Left ventricle myocardium inferior (tissue), 1 donor: ENCODE measurements at places on chromosomes 1 and 21. TPM values are rescaled to one million over a fixed set of nuclear protein-coding genes. Genes with fewer than 3 reads are reported as not detected.

DNA sequence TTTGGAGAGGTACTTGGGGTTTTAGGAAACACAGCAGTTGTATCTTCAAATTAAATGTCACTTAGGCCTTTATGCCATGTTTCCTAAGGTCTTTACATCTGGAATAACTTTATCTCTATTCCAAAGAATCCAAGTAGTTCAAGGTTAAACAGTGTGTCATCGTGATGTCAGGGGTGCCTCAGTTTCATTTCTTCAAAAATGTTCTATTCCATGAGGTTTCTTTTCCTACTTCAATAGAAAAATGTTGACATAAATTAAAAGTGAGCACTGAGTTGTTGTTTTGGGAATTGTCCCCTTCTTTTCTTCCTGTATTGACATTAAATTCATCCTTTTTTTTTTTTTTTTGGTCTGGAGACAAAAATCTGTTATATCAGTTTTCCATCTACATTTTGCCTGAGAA, 160.6 kb upstream of the C21orf91 start:
- no peak overlapping the region for H3K4me3 ChIP-seq
- no peaks in the 10 kb centered on the region for H3K27me3 ChIP-seq
- H3K27ac ChIP-seq: peak overlapping the region; percentile 42
- H3K4me1 ChIP-seq: peaks cover 18% of the 10 kb centered on the region

GRCh38 chr1:111587509-111588174, 31.9 kb upstream of the RAP1A start:
- no peak overlapping the region for H3K27ac ChIP-seq
- H3K36me3 ChIP-seq: no peaks in the 10 kb centered on the region
- H3K4me3 ChIP-seq: no peak overlapping the region
- H3K27me3 ChIP-seq: no peaks in the 10 kb centered on the region
- H3K4me1 ChIP-seq: peaks cover 28% of the 10 kb centered on the region

DNA sequence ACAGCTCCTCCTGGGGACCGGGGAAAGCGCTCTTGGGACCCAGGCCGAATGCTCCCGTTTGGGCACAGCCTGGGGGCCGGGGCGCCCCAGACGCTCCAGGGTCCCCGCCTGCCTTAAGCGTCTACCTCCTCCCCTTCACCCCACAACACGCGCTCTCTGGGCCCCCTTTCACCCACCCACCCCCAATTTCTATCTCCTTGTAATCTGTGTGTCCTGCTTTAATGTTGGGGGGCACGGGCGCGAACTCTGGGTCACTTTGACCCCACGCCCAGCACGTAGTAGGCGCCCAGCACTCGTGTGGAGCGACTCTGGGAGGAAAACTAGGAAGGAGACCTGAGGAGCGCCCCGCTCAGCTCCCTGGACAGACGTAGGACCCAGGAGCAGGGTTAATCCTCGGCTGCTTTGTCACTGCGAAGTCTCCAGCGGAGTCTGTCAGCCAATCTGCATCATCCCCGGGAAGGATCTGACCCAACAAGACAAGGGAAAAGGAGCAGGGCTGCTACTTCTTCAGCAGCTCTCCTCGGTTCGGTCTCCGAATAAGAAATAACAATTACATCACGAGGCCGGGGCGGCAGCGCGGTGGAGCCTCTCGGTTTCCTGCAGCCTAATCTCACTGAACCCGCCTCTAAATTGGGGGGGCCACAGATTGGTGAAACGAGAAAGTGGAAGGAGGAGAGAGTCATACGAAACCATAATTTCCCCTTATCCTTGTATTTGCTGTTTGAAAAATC, 757 bp upstream of the NRIP1 start:
- no peaks in the 10 kb centered on the region for H3K27me3 ChIP-seq
- peak overlapping the region; percentile 95 for H3K4me3 ChIP-seq
- H3K36me3 ChIP-seq: no peaks in the 10 kb centered on the region
- H3K27ac ChIP-seq: peak overlapping the region; percentile 97
- peak; percentile 79 for DNase-seq

GRCh38 chr21:29297483-29298347, 1.0 kb upstream of the BACH1 start:
- DNase-seq: no peak
- H3K27me3 ChIP-seq: no peaks in the 10 kb centered on the region
- H3K4me1 ChIP-seq: peaks cover 47% of the 10 kb centered on the region
- H3K4me3 ChIP-seq: peak overlapping the region; percentile 85

- no peaks in the 10 kb centered on the region for H3K27me3 ChIP-seq
- H3K4me1 ChIP-seq: peaks cover 18% of the 10 kb centered on the region
- no peak overlapping the region for H3K27ac ChIP-seq
- H3K4me3 ChIP-seq: no peak overlapping the region
Observed at GRCh38 chr1:226786550-226786949, 47.5 kb upstream of the ITPKB start.

GRCh38 chr21:21200103-21200938, 202.1 kb downstream of the NCAM2 start:
- H3K36me3 ChIP-seq: no peaks in the 10 kb centered on the region
- peak overlapping the region; percentile 34 for H3K4me3 ChIP-seq
- peak overlapping the region; percentile 65 for H3K27ac ChIP-seq
- no peaks in the 10 kb centered on the region for H3K4me1 ChIP-seq
- DNase-seq: peak; percentile 31

Gene C1orf56
- total RNA-seq: 7.1 TPM

DNA sequence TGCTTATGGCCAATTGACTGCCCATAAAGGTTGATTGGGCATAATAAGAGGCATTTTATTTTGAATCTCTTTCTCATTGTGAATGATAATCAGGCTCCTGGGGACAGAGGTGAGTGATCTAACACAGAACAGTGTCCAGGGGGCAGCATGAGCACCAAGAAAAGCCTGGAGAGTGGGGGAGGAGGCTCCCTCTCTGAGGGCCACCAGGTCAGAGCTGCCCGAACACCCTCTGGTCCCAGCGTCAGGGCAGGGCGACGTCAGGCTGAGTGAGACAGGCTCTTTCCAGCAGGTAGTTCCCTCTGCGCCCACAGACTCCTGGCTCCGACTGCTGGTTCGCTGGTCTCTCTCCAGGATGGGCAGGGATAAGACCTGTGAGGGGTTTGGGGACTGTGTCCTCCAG, 250.2 kb upstream of the C1orf174 start:
- H3K27me3 ChIP-seq: peaks cover 73% of the 10 kb centered on the region
- H3K27ac ChIP-seq: no peak overlapping the region
- H3K4me1 ChIP-seq: no peaks in the 10 kb centered on the region
- DNase-seq: no peak

Gene CREG1
- 81.3 TPM for total RNA-seq

DNA sequence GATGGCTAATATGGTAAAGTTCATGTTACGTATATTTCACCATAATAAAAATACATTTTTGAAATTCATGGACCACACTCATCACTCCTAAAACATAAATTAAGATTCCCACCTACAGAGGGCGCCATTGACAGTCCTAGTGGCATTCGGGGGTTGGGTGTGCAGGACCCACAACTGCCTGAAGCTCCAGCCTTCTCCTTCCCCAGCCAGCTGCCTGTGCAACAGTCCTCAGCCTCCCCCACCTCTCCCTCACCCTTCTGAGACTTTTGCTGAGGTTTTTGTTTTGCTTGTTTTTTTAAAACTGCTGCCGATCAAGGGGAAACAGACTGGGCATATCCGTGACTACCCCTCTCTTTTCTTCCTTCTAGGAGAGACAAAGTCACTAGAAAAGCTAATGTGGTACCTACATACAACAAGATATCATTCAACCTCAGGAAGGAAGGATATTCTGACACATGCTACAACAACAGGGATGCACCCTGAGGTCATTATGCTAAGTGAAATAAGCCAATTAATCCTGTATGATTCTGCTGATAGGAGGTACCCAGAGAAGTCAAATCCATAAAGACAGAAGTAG, 9.2 kb upstream of the EVA1C start:
- peak overlapping the region; percentile 36 for H3K27ac ChIP-seq
- peaks cover 27% of the 10 kb centered on the region for H3K4me1 ChIP-seq
- no peaks in the 10 kb centered on the region for H3K36me3 ChIP-seq

GRCh38 chr1:225349826-225350225, 78.0 kb downstream of the LBR start:
- H3K4me1 ChIP-seq: no peaks in the 10 kb centered on the region
- H3K36me3 ChIP-seq: no peaks in the 10 kb centered on the region
- H3K27ac ChIP-seq: no peak overlapping the region
- peaks cover 46% of the 10 kb centered on the region for H3K27me3 ChIP-seq
- H3K4me3 ChIP-seq: no peak overlapping the region
- DNase-seq: no peak

DNA sequence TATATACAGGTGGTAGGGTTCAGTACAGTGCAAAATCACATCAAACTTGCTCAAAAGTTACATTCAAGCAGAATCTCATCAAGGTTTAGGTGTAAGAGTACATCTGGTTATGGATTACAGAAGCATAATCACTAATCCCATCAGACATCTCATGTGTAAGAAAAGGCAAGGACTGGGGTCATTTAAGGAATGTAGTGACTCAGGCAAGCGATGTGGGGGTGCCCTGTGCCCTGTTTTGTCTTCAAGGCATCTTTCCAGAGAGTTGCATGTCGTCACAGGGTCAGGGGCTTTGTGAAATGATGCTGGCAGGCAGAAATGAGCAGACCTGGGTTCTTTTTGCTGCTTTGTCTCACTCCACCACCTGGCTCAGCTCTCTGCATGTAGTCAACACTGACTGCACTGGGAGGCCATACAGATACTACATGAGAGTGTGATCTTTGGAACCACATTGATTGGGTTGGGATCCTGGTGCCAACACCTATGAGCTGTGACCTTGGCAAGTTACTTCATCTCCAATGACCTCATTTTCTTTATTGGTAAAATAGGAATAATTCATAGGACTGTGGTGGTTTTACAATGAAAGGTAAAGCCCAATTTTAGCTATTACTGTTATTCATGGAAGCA, 8.2 kb upstream of the HHIPL2 start:
- H3K27me3 ChIP-seq: no peaks in the 10 kb centered on the region
- H3K4me1 ChIP-seq: no peaks in the 10 kb centered on the region
- no peak for DNase-seq
- H3K4me3 ChIP-seq: no peak overlapping the region

GRCh38 chr1:244730153-244730933, 77.4 kb downstream of the DESI2 start:
- H3K4me3 ChIP-seq: peak overlapping the region; percentile 70
- H3K36me3 ChIP-seq: no peaks in the 10 kb centered on the region
- H3K27me3 ChIP-seq: no peaks in the 10 kb centered on the region
- peaks cover 7% of the 10 kb centered on the region for H3K4me1 ChIP-seq
- peak; percentile 33 for DNase-seq

Gene RYR2
- 783 TPM for total RNA-seq

Gene C1orf141
- total RNA-seq: not detected

Gene KRTAP12-2
- not detected for total RNA-seq

- H3K27ac ChIP-seq: no peak overlapping the region
- H3K4me3 ChIP-seq: no peak overlapping the region
- peaks cover 10% of the 10 kb centered on the region for H3K4me1 ChIP-seq
- H3K36me3 ChIP-seq: no peaks in the 10 kb centered on the region
- H3K27me3 ChIP-seq: no peaks in the 10 kb centered on the region
Observed at GRCh38 chr1:42431514-42431913, 24.3 kb downstream of the ZMYND12 start.

Gene CD1E
- not detected for total RNA-seq

GRCh38 chr1:48208251-48208650, 14.3 kb upstream of the SLC5A9 start:
- no peak for DNase-seq
- H3K4me1 ChIP-seq: no peaks in the 10 kb centered on the region
- H3K27me3 ChIP-seq: no peaks in the 10 kb centered on the region
- H3K36me3 ChIP-seq: no peaks in the 10 kb centered on the region
- H3K27ac ChIP-seq: no peak overlapping the region

- peak overlapping the region; percentile 98 for H3K27ac ChIP-seq
- DNase-seq: no peak
- H3K36me3 ChIP-seq: peaks cover 15% of the 10 kb centered on the region
- H3K4me3 ChIP-seq: peak overlapping the region; percentile 88
Observed at GRCh38 chr1:61084491-61085031, 2.2 kb downstream of the NFIA start.

- peaks cover 30% of the 10 kb centered on the region for H3K36me3 ChIP-seq
- H3K27ac ChIP-seq: no peak overlapping the region
- DNase-seq: no peak
- H3K4me3 ChIP-seq: no peak overlapping the region
- no peaks in the 10 kb centered on the region for H3K27me3 ChIP-seq
Observed at GRCh38 chr1:25447547-25447946, 16.9 kb downstream of the MACO1 start.

DNA sequence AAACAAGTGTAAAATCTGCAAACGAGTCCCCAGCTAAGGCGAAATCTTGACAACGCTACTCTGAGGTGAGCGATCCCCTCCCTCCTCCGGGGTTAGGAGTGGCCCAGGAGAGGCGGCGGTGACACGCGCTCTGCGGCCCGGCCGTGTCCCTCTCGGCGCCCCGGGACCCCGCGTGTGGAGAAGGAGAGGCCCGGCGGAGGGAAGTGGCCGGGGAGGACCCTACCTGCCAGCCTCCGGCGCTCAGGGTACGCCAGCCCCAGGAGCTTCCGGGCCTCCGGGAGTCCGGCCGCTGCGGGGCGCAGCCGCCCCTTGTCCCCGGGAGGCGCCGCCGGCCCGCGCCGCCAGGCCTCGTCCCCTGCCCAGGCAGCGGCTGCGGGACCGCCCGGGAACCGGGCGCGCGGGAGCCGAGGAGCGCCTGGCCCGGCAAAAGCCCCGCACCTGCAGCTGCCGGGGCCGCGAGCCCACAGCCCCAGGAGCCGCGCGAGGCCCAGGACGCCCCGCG, 543 bp downstream of the ABCB10 start:
- no peaks in the 10 kb centered on the region for H3K36me3 ChIP-seq
- peaks cover 52% of the 10 kb centered on the region for H3K4me1 ChIP-seq
- no peaks in the 10 kb centered on the region for H3K27me3 ChIP-seq
- peak overlapping the region; percentile 88 for H3K4me3 ChIP-seq
- peak overlapping the region; percentile 98 for H3K27ac ChIP-seq

GRCh38 chr1:94143173-94143808, 22.3 kb upstream of the ABCA4 start:
- DNase-seq: no peak
- H3K4me1 ChIP-seq: peaks cover 3% of the 10 kb centered on the region
- H3K4me3 ChIP-seq: no peak overlapping the region
- H3K27me3 ChIP-seq: no peaks in the 10 kb centered on the region

GRCh38 chr21:15772654-15773053, 42.9 kb downstream of the USP25 start:
- no peaks in the 10 kb centered on the region for H3K36me3 ChIP-seq
- no peak overlapping the region for H3K4me3 ChIP-seq
- H3K27me3 ChIP-seq: no peaks in the 10 kb centered on the region

- no peak for DNase-seq
- no peaks in the 10 kb centered on the region for H3K27me3 ChIP-seq
- H3K4me1 ChIP-seq: peaks cover 22% of the 10 kb centered on the region
Observed at GRCh38 chr1:59761443-59761842, 53.3 kb upstream of the HOOK1 start.

GRCh38 chr1:157147906-157148700, 9.9 kb upstream of the ETV3 start:
- DNase-seq: no peak
- no peak overlapping the region for H3K27ac ChIP-seq
- H3K4me1 ChIP-seq: no peaks in the 10 kb centered on the region

Gene OR2T33
- total RNA-seq: not detected

DNA sequence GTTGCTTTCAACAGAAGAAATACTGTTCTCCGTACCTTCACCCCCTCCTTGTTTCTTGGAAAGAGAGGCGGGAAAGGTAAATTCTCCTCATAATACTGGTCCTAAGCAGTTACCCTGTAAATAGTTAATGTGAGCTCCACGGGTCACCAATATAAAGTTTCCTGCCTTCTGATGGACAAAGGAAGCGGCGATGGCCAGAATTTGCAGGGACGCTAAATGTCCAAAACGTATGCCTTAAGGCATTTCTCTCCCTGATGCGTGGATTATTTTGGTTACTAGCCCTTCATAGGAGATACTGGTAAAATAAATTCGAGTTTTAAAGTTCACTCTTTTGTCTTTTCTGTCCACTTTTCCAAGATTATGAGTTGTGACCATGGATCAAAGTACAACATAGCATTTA, 898 bp upstream of the PTGS2 start:
- H3K4me1 ChIP-seq: peaks cover 15% of the 10 kb centered on the region
- H3K27me3 ChIP-seq: peaks cover 24% of the 10 kb centered on the region
- no peaks in the 10 kb centered on the region for H3K36me3 ChIP-seq
- peak overlapping the region; percentile 69 for H3K4me3 ChIP-seq
- no peak for DNase-seq
